Stimulated activated CD8-positive, alpha-beta memory T cell treated with anti-CD3 and anti-CD28 coated beads, Interleukin-4, amount 100 ng/mL, for 1 hour (primary cell): ENCODE measurements at places on chromosomes 16 and 17.

DNA sequence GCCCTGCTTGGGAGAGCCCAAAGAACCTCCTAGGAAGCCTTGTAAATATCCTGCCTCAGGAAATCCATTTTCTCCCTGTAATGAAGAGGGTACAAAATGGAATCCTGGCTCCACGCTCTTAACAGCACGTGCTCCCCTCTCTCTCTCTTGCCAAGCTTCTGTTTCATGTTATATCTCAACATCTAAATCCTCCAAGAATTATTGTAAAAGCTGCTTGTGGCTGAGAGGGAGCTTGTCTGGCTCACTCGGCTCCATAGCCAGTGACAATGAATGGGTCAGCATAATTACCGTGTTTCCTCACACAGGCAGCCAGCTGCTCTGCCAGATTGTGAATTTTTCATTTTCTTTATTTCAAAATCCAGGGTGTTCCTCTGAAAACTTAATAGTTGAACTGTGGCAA is 317.8 kb downstream of the RBFOX1 start:
- no peak for DNase-seq

DNA sequence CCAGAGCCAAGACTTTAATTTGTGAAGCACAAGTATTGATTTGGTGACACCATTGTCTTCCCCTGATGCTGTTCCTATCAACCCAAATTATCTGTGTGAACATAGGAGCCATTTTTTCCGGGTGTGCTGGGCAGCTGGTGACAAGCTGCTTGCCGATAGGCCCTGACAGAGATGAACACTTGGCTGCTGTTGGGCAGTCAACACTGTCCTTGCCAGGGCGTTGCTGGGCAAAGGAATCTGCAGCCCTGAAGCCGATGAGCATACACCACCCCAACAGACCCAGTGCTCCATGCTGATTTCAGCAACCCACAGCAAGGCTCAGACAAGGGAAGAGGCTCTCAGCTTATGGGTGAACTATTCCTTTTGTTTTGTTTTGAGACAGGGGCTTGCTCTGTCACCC is 105.4 kb downstream of the YPEL2 start:
- no peak for DNase-seq

DNA sequence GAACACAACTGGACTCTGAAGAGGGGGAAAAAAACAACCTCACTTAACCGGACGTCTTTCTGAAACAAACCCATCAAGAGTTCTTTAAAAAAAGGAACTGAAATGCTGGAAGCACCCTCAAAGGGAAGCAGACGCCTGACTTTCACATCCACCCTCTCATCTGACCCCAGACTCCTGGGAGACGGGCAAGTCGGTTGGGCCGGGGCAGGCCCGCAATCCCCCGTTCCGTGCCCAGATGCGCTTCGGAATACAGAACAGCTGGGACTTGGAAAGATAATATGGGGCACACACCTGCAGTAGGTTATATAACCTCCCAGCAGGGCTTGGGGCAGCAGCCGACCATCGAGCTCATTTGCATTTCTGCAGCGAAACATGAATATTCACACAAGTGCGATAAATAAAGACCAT is 3.7 kb downstream of the ARHGAP27 start:
- DNase-seq, result no peak

DNA sequence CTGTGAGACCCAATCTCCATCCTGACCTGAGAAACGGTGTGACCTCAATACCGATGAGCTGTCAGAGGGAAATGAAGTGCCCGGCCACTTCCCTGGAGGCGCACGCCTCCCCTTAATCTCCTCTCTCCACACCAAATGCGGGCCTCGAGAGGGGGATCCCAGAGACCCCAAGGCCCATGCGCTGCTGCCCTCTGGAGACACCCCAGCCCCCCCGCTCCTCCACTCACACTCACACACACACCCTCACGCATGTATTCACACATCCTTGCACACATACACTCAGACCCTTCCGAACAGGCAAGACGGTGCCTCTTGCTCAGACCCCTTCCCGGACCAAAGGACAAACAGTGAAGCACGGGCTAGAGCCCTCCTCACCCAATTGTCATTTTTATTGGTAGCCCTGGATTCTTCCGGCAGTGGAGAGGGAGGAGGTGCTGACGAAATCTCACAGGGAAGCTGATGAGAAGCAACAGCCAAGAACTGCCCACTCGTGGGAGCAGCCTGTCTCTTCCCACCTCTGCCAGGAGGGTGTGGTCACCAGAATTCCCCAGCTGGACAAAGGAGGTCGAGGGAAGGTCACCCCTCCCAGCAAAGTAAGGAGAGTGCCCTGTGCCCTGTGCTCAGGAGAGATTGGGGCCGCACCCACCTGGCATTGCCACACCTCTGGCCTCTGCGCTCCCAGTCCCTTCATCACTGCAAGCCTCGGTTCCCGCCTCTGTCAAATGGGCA is 136.0 kb upstream of the TNRC6C start:
- no peak for DNase-seq

- no peak for DNase-seq
These were observed 11.4 kb downstream of the MARVELD3 start for GRCh38 chr16:71637398-71637797.

DNA sequence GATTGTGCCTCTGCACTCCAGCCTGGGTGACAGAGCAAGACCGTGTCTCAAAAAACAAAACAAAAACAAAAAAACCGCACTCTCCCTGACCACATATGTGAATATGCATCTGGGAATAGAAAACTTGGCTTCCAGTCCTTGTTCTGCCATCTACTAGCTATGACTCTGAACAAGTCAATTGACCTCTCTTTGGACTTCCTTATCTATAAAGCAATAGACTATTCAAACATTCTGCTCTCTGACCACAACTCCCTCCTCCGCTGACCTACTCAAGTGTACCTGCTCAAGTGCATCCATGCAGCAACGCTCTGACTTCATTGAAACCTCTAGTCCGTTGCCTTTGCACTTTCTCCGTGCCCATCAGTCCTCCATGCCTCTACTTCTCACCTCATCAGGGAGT is 52.6 kb upstream of the KDM6B start:
- DNase-seq, result no peak

DNA sequence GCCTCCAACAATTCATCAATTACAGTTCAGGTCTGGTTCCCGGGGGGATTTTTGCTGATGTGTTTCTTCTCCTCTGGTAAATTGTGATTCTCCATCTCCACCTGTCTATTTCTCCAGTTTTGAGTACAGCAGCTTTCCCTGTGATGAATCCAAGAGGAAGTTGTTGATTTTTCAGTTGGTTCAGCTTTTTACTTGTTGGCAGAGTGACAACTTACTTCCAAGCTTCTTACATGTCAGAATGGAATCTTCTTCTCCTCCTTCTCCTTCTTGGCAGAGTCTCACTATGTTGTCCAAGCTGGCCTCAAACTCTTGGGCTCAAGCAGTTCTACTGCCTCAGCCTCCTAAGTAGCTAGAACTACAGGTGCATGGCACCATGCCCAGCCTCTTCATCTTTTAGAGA is 33.4 kb upstream of the TMEM92 start:
- DNase-seq, result no peak
